ENCODE measurements at places on chromosomes 6 and 20.

DNA sequence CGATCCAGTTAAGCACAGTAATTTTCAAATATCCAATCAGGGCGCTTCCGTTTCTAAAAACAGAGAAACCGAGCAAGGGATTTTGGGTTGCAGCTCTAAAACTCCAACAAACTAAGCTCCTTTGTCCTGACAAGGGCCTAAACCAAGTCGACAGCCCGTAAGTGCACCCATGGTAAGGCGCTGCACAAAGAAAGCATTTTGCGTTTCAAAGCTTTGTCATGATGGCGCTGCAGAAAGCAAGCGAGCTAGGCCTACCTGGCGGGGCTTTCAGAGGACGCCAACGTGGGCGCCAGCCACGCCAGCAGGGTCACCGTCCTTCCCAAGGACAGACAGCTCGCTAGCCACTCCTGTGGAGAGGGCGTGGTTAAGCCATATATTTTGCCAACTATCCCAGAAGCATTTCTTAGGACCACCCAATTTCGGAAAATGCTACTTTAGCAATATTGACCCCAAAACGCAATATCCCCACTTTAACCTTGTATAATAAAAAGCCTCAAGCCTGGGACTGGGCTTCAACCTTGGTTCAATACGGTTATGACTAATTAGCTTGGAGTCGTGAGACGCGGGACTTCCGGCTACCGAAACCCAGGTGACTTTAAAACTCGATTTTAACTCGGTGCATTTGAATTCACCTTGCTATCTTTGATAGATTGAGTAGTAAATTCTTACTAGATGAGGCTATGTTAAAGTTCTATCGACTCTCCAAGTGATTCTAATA is 53.8 kb downstream of the TRIM38 start:
- peak; percentile 54 for DNase-seq

DNA sequence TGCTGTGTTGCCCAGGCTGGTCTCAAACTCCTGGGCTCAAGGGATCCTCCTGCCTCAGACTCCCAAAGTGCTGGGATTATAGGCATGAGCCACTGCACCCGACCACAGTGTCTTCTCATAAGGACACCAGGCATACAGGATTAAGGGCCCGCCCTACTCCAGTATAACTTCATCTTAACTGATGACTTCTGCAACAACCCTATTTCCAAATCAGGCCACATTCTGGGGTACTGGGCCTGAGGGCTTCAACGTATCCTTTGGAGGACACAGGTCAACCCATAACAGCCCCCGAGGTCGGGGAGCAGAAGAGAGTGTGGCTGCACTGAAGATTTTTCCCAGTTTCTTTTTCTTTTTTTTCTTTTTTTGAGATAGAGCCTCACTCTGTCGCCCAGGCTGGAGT is 39.7 kb downstream of the SUN5 start:
- no peak for DNase-seq

- DNase-seq = no peak
Measured at GRCh38 chr20:44615169-44615791, 32.9 kb downstream of the PKIG start.

- DNase-seq = peak; percentile 51
Measured at GRCh38 chr6:167826896-167827582, at the start of gene AFDN. AFDN (plus strand) TSS chr6:167826911; CDS start chr6:167827133, 222 bp downstream.

DNA sequence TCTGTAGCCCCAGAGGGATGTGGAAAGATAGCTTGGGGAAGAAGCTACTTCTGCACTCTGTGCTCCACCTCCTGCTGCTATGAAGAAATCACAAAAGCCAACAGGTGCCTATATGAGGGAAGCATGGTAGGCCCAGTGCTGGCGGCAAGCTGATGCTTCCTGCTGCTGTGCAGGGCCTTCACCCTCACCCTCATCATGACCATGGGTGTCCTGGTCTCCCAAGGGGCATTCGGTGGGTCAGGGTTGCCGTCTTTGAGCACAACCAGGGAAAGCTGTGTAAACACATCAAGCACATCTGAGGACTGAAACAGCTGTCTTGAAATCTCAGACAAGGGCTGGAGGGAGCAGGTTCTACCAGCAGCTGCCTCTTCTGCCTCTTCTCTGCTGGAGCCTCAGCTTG is 184.0 kb downstream of the FNDC1 start:
- DNase-seq = no peak

- DNase-seq = no peak
Measured at GRCh38 chr6:76416821-76417605, 344.6 kb upstream of the IMPG1 start.

DNA sequence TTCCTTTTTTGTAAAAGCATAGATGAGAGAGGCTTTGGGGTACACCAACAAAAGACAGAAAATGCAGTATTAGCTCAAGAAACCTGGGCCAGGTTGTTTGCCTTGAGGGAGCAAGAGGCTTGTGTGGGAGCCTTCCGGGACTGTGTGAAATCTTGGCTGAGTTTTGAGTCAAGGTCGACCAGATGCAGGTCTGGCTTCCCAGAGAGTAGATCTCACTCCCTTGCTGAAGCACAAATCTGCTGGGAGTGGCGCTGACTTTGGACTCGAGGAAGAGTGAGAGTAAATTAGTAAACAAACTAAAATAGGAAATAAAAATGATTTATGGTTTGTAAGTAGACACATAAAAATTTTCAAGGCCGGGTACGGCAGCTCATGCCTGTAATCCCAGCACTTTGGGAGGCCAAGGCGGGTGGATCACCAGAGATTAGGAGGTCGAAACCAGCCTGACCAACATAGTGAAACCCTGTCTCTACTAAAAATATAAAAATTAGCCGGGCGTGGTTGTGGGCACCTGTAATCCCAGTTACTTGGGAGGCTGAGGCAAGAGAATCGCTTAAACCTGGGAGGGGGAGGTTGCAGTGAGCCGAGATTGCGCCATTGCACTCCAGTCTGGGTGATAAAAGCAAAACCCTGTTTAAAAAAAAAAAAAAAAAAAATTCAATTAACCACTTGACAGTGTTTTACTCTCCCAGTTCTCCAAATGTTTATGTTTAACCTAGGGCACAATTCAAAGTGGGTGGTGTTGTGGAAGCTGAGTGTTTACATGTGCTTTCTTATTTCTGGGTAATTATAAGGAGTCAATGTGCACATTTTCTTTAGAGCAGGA is 27.7 kb upstream of the EDN1 start:
- DNase-seq = no peak

- no peak for DNase-seq
Measured at GRCh38 chr6:86595641-86596040, 341.7 kb upstream of the HTR1E start.

DNA sequence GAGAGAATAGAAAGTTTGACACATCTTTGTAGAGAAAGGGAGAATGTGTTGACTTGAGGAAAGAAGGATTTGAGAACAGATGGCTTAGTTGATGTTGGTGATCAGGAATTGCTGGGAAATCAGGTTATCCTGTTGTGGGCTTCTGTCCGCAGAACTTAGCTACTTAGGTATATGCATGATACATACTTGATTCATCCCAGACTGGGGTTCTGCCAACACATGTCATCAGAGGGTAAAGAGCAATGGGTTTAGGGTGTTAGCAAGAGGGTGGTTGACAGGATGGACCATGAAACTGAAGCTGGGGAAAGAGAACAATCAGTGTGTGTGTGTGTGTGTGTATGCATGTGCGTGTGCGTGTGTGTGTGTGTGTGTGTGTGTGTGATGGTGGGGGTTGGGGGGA is 50.6 kb upstream of the NELFCD start:
- DNase-seq = peak; percentile 23

DNA sequence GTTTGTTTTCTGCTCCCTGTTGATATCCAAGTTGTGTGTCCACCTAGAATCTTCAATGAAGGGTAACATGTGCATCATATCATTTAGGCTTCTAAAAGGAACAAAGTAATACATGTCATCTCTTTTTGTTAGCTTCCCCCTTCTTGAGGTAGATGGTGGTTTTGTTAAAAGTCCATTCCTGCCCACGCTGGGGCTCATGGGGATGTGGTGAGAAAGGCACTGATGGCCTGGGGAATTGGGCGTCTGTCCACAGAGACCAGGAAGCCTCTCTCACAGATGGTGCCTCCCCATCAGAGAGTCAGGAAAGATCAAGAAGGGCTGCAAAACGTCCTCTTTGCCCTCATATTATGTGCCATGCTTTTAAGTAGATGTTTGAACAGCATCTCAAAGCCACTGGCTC is 32.5 kb downstream of the GNAS start:
- DNase-seq = no peak

DNA sequence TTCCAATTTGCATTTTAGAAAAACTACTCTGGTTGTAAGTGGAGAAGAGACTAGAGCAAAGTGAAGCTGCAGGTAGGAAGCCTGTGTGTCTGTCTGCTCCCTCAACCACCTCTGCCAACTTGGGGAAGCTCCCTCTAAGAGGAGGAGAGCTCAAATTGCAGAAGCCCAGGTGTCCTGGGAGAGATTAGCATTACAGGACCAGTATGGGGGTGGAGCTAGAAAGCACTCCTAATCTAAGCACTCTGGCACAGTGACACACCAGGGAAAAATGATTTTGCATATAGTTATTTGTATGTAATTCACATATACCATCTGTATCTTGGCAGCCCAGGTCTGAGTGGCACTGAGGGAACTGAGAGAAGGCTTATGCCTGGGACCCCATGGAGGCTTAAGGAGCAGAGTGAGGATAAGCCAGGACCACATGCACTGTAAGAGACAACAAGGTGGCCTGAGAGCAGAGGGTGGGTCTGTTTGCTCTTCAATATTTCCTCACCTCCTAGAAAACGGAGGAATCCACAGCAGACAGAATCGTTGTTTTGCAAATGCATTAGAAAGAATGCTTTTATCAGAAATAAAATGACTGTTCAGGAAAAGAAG is 13.6 kb downstream of the GSTA2 start:
- no peak for DNase-seq

DNA sequence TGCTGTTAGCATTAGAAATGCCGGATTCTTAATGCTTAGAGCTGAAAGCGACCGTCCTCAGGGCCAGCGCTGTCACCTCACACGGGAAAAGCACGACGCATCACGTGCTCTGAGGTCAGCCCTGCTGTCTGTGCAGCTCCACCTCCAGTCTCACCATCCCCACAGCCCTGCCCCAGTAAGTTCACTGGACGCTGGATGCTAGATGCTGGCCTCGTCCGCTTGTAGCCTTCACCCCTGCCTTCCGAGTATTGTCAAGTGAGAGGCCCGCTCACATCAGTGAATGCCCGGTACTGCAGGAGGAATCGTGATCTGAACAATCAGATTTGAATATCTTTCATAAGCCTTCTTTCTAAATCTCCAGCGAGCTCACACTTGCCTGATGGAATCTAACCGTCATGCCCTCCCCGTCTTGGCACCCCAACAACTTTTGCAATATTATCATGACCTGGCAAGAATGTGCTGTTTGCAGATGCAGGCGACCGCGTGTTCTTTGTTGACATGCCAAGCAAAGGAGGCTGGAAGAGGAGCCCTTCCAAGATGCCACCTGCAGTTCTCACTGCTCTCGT is 64.9 kb downstream of the DLL1 start:
- DNase-seq = no peak

DNA sequence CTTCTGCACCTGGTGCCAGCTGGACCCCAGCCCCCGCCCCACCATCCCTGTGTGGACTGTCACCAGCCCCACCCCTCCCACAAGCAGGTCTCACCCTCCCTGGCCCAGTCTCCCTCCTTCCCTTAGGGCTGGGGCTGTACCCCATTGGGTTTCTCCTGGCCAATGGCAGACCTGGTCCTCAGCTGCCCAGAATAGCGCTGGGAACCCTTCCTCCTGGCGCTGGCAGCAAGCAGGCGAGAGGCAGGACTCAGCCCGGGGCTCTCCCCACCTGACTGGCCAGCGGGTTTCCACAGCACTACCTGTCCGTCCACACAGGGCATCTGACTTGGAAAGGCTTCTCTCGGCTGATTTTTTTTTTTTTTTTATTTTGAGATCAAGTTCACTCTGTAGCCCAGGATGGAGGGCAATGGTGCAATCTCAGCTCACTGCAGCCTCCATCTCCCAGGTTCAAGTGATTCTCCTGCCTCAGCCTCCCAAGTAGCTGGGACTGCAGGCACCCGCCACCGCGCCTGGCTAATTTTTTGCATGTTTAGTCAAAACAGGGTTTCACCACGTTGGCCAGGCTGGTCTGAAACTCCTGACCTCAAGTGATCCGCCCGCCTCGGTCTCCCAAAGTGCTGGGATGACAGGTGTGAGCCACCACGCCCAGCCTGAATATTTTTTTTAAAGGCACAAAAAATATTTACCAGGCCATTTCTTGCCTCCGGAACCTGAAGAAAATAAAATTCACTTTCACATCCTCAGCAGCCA is 21.6 kb upstream of the CHRNA4 start:
- no peak for DNase-seq

GRCh38 chr6:150069706-150070105 is 785 bp upstream of the ULBP3 start:
- DNase-seq = no peak

GRCh38 chr6:152151920-152152319 is 344.4 kb downstream of the ESR1 start:
- DNase-seq = no peak

DNA sequence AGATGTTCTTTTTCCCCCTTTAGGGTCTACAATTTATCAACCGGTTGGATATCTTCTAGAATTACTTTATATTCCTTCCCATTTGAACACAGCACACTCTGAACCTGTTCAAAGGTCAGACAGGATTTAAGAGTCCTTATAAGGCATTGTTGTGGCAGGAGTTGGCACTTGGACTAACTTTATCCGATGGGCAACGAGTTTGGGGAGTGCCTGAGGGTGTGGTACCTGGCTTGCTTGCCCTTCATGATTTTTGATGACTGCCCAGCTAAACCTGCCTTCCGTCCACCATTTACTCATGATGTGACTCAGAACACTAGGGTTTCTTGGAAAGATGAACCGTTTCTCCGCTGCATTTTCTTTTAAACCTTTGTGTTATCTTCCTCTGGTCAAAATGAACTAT is 285.2 kb downstream of the FOXC1 start:
- DNase-seq = no peak

GRCh38 chr6:51753635-51754034 is 333.8 kb downstream of the PKHD1 start:
- DNase-seq = no peak

GRCh38 chr20:49236301-49236700 is 17.1 kb downstream of the DDX27 start:
- DNase-seq = no peak

DNA sequence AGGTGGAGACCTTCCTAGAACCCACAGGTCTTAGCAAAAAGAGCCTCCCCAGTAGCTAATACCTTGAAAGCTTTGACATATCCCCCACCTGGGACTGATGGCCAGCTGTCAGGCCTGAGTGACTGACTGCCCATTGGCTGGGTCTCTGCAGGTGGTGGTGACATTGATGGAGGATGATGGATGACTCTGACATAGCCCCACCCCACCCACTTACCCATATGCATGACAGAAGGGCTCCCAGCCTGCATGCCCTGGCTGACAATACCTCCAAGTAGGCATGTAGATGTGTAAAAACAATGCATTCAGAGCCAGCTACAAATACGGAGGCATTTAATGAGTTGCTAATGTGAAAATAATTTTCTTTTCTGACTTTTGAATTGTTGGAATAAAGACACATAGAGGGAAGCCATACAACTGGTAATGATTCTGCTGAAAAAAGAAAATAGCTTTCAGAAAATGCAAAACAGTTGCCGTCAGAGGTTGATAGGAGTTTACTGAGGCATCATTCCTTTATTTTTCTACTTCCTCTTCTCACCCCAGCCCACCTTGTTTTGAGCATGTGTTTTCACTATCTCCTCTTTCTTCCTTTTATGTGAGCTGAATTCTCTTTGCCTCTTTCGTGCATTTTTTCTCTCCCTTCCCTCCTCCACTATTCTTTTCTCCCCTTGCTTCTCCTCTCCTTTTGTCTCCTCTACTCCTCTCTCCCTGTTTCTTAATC is 70.6 kb downstream of the OLIG3 start:
- no peak for DNase-seq
